ENCODE measurements at places on chromosomes 12 and 14.

- no peak for DNase-seq
These were observed 46.2 kb downstream of the TESC start for GRCh38 chr12:117053050-117053400.

- peak; percentile 92 for DNase-seq
These were observed 17.7 kb upstream of the CD27 start for GRCh38 chr12:6426882-6427671.

DNA sequence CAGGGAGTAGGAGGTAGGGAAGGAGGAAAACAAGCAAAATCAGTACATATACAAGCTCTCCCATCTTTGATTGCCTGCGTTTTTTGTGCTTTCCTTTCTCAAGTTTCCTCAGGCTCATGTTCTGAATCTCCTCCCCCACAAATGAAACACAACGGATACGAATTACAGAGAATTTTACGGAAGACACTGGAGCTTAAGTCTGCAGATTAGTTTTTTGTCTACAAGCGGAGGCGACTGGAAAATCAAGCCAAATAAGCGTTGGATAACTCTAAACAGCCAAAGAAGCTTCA lies 612 bp downstream of the WBP11 start:
- no peak for DNase-seq

DNA sequence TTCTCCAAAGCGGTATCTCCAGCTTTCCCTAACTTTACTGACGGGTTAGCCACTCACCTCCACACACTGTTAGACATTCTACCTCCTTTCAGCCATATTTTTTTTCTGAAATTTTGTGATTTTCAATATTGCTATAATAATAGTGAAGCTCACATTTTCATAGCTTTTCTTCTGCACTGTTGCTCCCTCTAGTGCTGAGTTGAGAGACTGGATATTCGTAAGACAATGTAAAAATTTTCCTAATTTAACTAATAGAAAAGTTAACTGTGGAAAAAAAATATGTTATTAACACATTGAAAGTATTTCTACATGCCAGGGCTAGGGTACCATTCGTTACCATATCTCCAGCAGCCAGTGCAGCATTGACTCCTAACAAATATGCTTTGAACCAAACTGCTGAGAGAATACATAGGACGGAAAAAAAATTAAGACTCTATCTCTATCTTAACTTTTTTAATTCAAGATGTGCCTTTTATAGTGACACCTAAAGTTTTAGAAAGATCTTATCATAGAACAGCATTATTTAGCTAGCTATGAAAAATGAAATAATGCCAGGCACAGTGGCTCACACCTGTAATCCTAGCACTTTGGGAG lies 48.7 kb upstream of the ABCC9 start:
- DNase-seq = no peak

DNA sequence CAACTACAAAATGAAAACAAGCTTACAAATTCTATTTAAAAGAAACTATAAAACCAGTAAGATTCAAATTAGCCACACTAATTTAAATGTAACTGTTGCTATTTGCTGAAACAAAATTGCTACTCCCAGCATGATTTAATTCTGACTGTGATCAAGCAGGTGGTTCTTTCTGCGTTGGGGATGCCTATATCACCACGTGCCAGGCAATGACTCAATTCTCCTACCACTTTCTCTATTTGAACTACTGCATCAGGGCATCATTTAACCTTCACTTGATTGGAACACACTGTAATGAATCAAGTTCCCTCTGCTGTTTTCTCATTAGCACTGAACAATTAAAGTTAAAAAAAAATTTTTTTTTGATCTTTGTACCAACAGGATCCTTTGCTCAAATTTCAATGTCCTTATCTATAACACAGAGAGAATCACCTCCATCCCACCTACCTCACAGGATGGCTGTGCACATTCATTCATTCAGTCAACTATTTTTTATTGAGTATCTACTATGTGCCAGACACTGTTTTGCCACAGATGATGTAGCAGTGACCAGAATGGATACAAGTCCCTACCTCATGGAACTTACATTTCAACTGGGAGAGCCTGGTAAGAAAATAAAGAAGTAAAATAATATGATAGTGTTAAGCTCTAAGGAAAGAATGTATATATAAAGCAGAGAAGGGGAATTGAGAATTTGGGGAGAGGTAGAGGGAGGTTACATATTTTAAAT lies 8.0 kb upstream of the ACTN1 start:
- no peak for DNase-seq

GRCh38 chr12:52168019-52168717 lies 23.6 kb downstream of the KRT80 start:
- DNase-seq = no peak

DNA sequence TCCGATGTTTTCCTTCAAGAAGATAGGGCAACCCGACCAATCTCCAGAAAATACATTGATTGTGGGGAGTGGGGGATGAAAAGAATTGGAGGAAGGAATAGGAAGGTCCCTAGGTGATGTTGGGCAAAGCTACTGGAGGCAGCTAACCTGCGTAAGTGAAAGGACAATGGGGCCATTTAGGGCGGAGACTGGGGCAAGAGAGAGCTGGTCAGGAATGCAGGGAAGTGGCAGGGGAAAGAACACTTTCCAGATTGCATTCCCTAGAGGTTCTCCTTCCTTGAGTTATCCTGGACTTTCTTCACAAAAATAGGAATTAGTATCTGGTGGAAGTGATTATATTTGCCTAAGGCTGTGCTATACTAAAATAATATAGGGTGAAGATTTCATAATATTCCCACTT lies 151.8 kb upstream of the HMGA2 start:
- no peak for DNase-seq

- DNase-seq = no peak
These were observed 13.7 kb downstream of the ETV6 start for GRCh38 chr12:11663130-11663529.

DNA sequence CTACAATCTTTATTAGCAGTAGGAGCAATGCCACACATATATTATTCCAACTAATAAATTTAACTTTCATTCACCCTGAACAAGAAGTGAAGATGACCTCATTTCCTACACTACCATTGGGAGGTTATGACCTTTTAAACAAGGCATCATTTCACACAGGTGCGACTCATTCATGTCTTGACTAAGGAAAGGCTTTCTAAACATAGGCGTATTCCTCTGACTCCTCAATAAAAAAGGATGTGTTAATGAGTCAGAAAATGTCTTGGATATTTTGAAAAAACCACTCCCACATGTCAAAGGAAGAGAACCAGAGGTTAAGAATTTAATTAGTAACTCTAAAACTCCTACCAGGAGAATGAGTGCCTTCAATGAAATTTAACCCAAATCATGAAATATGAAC lies 115.2 kb downstream of the PRICKLE1 start:
- no peak for DNase-seq

- peak; percentile 51 for DNase-seq
These were observed 82.2 kb downstream of the ADCK1 start for GRCh38 chr14:77882098-77882497.

GRCh38 chr14:58752289-58752688 lies 114.5 kb downstream of the DACT1 start:
- DNase-seq = no peak

DNA sequence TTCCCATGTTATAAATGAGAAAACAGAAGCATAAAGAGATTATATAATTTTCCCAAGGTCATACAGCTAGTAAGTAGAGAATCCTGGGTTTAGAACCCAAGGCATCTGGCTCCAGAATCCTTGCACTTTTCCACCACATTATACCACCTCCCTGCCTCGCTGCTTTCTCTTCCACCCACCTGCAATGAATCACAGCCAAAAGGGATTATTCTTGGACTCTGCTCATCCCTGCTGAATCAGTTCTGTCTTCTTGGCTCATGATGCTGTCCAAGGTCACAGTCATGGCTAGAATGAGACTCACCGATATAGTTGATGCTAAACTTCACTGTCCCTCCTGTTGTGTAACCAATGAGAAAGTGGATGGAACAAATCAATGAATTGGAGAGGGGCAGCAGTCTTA lies 356.6 kb downstream of the FUT8 start:
- no peak for DNase-seq

DNA sequence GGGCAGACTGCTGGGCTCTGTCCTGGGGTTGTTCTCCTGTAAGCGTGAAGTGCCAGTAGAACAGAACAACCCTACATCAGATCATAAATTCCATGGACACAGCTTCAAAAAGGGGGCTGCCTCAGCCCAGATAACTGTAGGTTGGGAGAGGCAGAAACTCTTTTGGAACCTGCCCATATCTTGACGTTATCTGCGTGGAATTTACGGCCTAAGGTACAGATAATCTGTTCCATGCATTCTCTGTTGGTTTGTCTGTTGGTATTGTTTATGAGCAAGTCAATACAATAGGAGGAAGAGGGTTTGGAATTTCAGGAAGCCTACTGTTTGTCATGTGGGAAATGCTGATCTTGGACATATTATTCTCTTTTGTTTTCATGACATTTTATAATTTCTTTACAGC lies 36.7 kb downstream of the SLC25A47 start:
- no peak for DNase-seq

DNA sequence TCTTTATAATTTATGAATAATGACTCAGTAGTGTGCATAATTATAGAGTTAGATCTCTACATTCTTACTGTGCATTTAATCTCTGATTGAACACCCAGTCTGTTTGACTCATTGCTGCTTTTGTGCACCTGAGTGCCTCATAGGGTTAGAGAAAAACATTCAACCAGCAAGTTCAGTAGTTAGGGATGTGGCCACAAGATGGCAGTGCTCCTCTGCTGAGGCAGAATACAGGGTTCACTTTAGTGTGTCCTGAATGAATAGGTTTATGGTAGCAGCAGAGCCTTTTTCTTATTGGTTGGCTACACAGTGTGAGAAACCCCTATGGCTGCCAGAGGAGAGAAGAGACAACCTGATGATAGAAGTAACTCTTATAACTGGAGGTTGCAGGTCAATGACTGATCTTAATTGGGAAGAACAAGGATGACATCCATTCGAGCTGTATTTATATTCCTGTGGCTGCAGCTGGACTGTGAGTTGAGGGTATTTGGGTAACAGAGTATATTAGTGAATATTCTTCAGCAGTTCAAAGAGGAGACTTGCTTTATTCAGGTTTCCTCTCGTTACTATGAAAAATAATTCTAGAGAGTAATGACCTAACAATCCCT lies 194.9 kb upstream of the OR4E1 start:
- no peak for DNase-seq

DNA sequence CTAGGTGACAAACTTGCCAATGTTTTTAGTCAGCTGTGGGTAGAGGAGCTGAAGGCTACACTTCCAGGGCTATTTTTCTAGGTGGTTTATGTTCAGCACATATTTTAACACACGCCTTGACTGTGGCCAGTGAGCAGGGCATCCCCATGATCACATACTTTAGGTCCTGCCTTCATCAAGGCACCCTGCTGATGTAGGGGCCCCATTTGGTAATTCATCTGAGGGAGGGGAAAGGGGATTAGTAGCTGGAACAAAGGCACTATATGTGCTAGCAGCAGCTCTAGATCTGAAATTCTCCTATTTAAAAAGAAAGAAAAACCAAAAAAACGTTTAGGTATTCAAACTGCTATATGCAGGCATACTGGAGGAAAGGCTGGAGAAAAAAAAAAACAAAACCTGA lies 14.5 kb downstream of the EGLN3 start:
- no peak for DNase-seq

DNA sequence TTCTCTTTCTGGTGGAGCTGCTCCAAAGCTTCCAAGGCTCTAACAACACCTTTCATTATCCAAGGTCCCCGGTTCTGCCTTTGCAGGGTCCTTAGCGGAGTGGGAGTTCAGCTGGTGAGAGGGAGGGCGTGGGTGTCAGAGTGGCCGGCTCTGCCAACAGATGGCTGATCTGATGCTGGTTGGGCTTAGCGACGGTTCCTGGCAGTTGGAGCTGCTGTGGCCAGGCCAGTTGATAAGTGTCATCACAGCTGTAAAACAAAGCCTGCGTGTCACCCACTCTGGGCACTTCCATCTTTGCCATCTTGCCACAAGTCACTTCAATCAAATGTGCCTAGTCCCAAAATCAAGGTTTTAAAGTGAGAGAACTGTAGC lies 36.3 kb downstream of the RIN3 start:
- DNase-seq = no peak

GRCh38 chr12:99059824-99060511 lies 414.9 kb downstream of the APAF1 start:
- no peak for DNase-seq

DNA sequence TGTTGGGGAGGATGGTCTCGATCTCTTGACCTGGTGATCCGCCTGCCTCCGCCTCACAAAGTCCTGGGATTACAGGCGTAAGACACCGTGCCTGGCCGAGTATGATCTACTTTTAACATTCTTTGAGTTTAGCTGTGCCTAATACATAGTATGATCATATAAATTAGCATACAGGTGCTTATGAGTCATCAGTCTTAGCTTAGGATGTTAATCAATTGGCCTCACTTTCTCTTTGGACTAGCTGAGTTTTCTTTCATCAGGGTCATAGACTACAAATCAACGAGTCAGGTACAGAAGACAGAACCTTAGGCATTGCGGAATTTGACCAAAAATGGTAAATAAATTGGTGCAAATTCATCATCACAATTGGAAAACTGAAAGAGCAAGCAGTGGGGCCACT lies 2.2 kb downstream of the SLC25A21 start:
- no peak for DNase-seq

- peak; percentile 58 for DNase-seq
These were observed 56.0 kb downstream of the ISCA2 start for GRCh38 chr14:74549588-74549987.

DNA sequence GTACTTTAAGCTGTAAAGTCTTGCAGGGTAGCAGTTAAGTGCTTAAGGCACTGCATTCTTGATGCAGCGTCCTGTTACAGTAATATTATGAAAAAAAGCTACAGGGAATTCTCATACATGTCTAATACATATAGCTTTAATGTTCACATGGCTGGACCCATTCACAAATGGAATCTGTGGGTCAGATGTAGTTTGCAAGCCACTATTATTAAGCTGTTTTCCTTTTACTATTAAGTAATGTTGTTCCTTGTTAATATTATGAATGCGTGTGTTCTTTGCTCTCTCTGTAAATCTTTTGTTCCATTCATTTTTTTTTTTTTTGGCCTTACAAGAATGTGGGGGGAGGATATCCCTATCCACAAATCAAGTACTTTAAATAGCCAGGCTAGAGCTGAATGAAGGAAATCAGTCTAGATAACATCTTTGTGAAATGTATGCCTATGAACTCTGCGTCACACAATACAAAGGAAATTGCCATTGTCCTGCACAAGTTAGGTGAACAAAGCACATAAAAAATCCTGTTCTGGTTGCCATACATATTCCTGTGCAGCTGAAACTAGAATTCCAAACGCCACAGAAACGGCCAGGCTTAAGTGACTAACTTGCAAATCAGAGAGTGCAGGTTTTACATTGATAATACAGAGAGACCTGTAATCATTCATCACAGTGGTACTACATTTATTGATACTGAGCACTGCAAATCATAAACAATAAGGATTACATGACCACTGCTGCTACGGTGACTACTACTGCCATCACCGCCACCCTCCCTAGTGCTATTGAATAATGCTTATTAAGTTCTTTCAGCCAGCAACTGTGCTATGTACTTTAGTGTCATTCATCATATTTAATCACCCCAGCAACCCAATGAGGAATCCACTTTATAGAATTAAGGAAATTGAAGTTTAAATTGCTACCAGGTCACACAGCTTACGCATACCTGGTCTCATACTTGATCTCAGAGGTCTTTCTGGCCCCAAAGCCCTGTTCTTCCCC lies 111.9 kb downstream of the HMGA2 start:
- no peak for DNase-seq
